ENCODE measurements at places on chromosomes 5 and 9.

- DNase-seq: no peak
These were observed 95.0 kb upstream of the PCSK1 start for GRCh38 chr5:96527768-96528661.

- DNase-seq: no peak
These were observed 72.0 kb upstream of the STXBP1 start for GRCh38 chr9:127539982-127540663.

GRCh38 chr5:176181271-176181855 is 56.9 kb upstream of the SIMC1 start:
- DNase-seq: no peak

GRCh38 chr9:33250458-33250995 is 10.6 kb downstream of the SPINK4 start:
- no peak for DNase-seq

GRCh38 chr9:37732086-37732741 is 21.4 kb upstream of the TRMT10B start:
- no peak for DNase-seq

- DNase-seq: no peak
These were observed 3.0 kb upstream of the TJP2 start for GRCh38 chr9:69171049-69171448.

GRCh38 chr5:162824360-162824759 is 613.0 kb upstream of the CCNG1 start:
- DNase-seq: no peak

- no peak for DNase-seq
These were observed 1830.1 kb upstream of the NUDT12 start for GRCh38 chr5:105392710-105393149.

GRCh38 chr9:125989524-125990180 is 242.5 kb downstream of the PBX3 start:
- DNase-seq: no peak

DNA sequence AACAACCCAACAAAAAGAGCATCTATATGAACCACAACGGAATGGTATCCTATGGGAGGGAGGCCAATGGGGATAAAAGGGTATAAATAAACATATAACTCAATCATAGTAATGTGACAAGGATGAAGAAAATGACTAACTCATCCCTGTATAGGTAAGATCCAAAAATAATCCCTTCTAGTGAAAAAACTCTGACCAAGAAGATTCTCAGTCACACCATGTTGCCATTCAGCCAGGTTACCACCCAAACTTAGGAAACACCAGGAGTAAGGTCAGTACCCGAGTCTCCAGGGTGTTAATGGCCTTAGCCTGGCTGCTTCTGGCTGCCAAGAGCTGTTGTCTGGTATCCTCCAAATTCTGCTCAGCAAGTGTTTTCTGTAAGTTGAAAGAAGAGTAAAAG is 32.8 kb downstream of the GOLGA1 start:
- no peak for DNase-seq

GRCh38 chr9:30060976-30061375 is 2323.5 kb upstream of the ACO1 start:
- no peak for DNase-seq

- DNase-seq: no peak
These were observed 91.7 kb downstream of the AOPEP start for GRCh38 chr9:94818178-94818541.

- DNase-seq: no peak
These were observed 130.3 kb upstream of the DMRT1 start for GRCh38 chr9:710951-711745.

- DNase-seq: no peak
These were observed 440.9 kb downstream of the DIRAS2 start for GRCh38 chr9:90201766-90202165.

- no peak for DNase-seq
These were observed 2.2 kb downstream of the ZCCHC9 start for GRCh38 chr5:81303563-81303962.

- no peak for DNase-seq
These were observed 699.0 kb downstream of the MAT2B start for GRCh38 chr5:164204338-164204946.

GRCh38 chr5:82499725-82500244 is 221.6 kb upstream of the RPS23 start:
- no peak for DNase-seq

GRCh38 chr5:142078221-142078620 is 30.4 kb upstream of the NDFIP1 start:
- no peak for DNase-seq

DNA sequence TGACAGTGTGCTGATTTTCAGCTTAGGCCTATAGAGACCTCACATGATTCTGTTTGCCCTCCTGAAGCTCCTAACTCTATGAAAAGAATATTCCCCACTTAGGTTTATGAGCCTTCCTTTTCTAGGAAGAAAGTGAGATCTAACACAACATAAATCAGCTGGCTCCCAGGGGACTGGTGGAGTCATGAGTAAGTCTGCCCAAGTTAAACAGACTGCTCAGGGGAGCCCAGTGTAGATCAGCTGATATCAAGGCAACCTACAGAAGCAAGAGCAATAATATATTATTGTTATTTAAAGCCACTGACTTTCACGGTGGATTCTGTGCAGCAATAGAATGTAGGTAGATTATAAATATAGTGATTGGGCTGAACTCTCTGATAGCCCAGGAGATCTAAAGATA is 1978.6 kb upstream of the CDH6 start:
- no peak for DNase-seq

- DNase-seq: no peak
These were observed 2253.1 kb upstream of the C9orf72 start for GRCh38 chr9:29826421-29826820.

DNA sequence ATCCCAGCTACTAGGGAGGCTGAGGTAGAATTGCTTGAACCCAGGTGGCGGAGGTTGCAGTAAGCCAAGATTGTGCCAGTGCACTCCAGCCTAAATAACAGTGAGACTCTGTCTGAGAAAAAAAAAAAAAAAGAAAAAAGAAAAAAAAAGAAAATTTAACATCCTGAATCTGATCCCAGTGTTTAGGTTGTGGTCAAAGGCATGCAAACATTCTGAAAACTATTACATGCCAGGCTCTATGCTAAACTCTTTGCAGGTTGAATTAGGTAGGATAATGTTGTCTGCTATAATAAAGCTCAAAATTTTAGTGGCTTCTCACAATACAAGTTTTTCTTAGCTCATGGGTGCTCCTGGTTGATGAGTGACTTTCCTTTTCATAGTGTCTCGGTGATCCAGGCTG is 367.4 kb downstream of the PSAT1 start:
- no peak for DNase-seq

DNA sequence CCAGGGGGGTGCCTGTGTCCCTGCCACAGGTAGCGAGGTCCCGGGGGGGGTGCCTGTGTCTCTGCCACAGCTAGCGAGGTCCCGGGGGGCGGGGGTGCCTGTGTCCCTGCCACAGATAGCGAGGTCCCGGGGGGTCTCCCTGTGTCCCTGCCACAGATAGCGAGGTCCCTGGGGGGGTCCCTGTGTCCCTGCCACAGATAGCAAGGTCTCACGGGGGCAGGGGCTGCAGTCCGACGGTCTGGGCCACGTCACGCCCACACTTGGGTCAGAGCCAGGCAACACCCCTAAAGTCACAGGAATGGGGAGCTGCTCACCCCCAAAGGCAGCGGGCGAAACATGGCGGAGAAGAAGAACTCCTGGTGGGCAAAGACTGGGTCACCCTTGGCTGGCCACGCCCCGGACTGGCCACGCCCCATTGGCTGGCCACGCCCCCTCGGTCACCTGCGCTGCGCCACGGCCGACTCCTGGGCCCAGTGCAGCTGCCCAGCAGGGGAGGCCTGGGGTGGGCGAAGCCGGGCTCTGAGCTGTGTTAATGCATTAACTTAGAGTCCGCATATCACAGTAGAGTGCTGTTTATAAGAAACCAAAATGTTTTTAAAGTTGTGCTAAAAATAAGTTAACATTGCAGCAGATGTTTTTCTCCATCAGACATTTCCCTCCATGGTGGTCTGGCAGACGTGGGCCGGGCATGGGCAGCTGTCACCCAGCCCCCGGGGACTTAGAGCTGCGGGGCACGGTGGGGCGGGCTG is 7.0 kb downstream of the NOXA1 start:
- peak; percentile 74 for DNase-seq

DNA sequence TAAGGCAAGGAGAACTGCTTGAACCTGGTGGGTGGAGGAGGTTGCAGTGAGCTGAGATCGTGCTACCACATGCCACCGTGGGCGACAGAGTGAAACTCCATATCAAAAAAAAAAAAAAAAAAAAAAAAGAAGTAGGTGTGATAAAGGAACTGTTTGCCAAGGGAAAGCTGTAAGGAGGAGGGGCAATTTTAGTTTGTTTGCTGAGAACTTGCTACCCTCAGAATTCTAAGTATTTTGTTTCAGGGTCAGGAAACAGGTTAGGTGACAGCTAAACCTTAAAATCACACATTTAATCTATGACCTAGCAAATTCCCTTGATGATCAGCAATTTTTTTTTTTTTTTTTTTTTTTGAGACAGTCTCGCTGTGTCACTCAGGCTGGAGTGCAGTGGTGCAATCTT is 7.2 kb upstream of the ARRDC3 start:
- DNase-seq: no peak

- DNase-seq: no peak
These were observed 99.7 kb downstream of the MAP1B start for GRCh38 chr5:72206994-72207393.

- DNase-seq: peak; percentile 8
These were observed 294.1 kb upstream of the CD180 start for GRCh38 chr5:67490543-67491321.

DNA sequence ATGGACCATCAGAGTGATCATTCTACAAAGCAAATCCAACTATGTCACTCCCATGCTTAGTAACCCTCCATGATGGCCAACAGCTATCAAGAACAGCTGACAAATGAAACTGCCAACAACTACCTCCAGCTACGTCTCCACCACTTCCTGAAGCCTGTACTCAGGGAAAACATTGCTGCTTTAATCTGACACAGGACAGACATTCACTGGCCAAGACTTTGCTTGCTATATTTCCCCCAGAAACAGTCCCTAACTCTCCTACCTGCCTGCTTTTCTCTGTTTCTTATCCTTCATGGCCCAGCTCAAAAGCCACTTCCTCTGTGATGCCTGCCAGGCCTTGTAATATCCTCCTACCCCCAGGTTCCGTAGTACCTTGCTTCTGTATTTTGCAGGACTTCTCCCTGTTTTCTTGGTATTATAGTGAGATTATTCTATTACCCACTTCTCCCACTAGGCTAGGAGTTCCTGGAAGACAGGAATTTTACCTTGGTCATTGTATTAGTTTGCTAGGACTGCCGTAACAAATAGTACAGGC is 14.7 kb upstream of the RAB14 start:
- DNase-seq: no peak

DNA sequence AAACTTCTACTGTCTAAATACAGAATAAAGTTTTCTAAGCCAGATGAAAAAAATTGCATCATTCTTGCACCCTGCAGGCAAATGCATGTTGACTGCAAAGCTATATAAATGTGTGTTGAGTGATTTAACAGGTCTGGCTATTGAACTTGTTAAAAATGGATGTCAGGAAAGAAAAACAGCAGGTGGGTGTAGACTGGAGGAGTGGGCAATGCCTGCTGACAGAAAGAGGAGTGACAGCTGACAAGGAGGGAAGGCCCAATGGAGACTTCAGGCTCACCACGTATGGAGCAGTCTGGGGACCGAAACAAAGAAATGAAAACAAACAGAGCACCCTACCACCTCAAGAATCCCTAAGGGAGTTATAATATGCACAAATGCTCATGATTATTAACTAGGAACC is 127.8 kb downstream of the GRIA1 start:
- no peak for DNase-seq

DNA sequence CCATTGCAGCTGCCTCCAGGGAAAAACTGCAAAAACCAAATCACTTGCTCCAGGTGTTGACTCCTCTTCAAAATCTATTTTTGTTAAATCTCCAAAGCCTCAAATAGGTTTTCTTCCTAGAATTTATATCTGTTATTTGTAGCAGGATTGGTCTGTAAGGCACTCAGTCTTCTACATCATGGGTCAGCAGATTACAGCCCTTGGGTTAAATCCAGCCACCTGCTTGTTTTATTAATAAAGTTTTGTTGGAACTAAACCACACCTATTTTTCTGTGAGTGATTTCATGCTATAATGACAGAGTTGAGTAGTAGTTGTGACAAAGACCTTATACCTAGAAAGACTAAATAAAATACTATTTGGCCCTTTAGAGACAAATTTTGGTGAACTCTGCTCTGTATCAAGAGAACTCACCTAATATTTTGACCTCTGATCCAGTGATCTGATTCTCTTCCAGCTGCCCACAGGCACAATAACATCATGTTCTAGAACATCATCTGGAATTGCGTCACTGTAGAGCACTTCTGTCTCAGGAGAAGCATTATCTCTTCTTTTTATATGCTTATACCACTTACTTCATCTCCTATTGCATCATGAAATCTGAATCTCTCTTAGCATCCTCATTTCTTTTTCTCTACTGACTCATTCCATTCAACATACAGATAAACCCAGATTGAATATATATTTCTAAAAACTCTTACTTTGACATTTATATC is 130.1 kb downstream of the RPS23 start:
- no peak for DNase-seq

DNA sequence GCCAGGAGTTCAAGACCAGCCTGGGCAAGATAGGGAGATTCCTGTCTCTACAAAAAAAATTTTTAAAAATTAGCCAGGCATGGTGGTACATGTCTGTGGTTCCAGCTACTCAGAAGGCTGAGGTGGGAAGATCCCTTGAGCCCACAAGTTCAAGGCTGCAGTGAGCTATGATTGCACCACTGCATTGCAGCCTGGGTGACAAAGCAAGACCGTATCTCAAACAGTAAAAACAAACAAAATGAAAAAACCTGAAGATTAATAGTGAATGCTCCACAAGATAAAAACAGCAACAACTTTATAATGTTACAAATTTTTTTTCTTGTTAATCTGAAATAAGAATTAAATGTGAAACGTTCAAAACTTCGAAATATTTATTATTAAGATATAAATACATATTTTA is 2.7 kb upstream of the TMEM267 start:
- no peak for DNase-seq

DNA sequence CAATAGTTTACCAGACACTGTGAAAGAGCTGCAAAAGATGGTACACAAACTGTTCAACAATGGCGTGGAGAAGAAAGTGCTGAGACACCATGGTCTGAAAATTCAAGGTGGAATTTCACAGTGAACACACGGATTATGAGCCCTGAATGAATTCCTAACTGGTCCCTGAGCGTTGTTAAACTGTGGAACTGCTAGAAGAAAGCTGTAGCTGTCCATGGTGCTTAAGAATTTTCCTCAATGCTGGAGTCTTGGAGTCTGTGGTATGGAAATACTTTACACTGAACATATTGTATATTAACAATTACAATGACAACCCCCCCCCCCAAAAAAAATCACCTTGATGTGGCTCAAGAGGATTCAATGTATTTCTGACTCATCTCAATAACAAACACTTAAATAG is 68.5 kb downstream of the SLC24A2 start:
- peak; percentile 25 for DNase-seq

DNA sequence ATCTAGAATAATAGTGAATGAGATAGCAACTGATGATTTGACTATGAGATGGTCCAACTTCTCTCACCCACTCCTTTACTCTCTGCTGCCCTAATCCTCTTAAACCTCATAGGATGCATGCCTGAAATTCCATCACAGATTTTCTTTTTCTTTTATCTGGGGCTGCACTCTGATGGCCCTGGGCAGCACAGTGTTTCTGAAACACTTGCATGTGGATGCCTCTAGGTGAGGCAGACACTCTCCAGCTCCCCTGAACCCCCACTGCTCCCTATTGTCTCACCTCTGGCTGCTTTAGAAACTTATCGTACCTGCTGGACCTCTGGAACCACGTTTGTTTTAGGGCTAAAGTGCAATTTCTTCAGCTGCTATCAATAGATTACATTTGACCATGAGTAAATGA is 67.5 kb downstream of the HTR4 start:
- DNase-seq: no peak

- DNase-seq: no peak
These were observed 178.5 kb upstream of the GAS1 start for GRCh38 chr9:87125819-87126218.
